ENCODE measurements at places on chromosomes 3 and 15.

DNA sequence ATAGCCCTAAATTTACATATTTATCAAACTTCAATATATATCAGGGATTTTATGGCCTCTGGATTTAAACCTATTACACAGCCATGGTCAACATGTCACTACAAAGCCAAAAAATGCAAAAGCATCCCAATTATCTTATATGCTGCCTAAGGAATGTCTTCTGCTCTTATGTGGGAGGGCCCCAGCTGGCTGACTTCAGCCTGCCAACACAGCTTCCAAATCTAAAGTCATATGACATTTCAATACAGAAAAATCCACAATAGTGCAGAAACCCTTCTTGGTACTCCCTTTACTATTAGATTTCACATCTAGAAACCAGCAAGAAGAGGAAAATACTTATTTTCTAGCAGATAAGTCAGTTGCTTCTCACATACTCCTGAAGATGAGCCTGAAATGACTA lies 6.4 kb downstream of the PFN2 start:
- no peak for DNase-seq

DNA sequence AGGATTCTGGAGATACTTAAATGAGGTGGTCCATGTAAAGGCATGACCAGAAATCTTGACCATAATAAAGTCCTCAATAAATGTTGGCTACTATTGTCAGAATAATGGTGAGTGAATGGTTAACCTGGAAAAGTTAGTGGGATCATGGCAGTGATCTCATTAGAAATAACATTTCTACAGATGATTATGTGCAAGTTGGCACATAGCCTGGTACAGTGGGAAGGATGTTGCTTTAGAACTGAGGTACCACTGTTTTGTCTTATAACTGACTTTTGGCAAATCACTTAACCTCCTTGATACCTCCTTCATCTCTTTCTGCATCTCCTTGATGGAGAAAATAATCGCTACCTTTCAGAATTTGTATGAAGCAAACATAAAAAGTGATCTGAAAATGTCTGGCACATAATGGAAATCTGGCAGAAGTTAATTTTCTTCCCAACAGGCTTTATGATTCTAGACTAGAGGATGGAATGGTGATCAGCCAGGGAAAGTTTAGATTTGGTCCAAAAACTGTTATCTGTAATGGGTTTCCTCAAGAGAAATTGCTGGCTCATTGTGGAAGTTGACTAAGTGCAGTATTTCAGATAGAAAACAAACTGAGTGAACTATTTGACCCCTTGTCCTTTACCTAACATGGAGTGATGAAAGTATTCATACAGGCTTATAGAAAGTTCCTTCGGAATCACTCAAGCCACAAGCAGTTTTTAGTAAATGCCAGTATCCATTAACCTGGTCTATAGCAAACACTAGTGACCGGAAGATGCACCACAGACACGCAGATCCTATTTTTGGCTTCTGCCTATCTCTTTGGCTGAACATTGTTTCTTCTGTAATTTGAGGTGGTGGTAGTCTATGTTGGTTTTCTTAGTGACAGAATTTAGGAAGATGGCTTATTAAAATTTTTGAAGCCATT lies 449.6 kb upstream of the TGFBR2 start:
- DNase-seq, result no peak

DNA sequence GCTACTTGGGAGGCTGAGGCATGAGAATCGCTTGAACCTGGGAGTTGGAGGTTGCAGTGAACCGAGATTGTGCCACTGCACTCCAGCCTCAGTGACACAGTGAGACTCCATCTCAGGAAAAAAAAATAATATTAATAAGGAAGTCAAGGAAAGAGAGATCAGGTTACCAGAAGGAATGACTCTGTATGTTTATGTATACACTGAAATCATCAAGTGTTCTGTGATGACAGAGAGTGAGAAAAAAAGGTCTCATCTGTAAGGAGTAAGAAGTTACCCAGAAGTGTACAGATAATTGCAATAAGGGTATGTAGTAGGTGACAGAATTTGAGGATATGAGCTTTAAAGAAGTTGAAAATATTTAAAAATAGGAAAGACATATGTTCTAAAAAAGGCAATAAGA lies 4.3 kb upstream of the CCDC50 start:
- no peak for DNase-seq

DNA sequence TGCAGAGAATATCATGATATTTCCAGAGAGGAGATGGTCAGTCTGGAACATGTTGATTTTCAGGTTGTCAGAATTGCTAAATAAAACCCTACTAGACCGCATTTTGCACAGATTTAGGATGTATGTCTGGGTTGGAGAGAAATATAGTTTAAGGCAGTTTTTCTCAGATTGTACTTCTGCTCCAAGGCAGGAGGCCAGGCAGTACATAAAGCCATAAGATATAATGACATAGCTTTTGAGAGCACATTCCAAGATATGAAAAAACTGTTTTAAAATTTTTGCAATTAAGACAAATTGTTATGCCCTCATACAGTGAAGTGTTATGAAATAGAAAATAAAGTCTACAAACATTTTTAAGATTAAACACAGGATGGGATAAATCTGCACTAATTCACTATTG lies 301.8 kb upstream of the CBLB start:
- DNase-seq, result no peak

GRCh38 chr3:16174389-16174788 lies at the start of gene GALNT15:
Gene GALNT15 (plus strand): TSS chr3:16174680. CDS start chr3:16175152, 472 bp downstream.
- peak; percentile 90 for DNase-seq

- DNase-seq, result no peak
Measured at GRCh38 chr3:78066287-78066686, 1026.4 kb downstream of the ROBO2 start.

- no peak for DNase-seq
Measured at GRCh38 chr3:151372063-151372820, 12.3 kb downstream of the P2RY12 start.

GRCh38 chr3:163626753-163627152 lies 1451.5 kb downstream of the SI start:
- no peak for DNase-seq

- DNase-seq, result no peak
Measured at GRCh38 chr15:67091071-67091979, 25.9 kb downstream of the SMAD3 start.

DNA sequence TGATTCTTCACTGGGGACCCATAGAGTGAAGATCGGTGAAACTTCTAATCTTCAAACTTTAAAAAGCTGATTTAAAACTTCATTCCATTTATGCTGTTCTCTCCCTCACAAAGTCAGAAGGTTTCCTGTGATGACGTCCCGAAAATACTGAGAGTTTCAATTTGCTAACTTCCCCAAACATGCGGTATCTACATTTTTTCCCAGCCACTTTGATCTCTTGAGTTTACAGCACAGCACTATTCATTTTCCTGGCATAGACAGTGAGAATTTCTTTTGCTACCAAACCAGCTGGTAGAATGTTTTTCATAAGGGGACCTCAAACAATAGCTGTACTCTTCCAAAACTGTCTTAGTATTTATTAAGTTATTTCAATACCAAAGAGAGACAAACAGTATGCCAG lies 156.8 kb downstream of the LSAMP start:
- DNase-seq, result no peak

DNA sequence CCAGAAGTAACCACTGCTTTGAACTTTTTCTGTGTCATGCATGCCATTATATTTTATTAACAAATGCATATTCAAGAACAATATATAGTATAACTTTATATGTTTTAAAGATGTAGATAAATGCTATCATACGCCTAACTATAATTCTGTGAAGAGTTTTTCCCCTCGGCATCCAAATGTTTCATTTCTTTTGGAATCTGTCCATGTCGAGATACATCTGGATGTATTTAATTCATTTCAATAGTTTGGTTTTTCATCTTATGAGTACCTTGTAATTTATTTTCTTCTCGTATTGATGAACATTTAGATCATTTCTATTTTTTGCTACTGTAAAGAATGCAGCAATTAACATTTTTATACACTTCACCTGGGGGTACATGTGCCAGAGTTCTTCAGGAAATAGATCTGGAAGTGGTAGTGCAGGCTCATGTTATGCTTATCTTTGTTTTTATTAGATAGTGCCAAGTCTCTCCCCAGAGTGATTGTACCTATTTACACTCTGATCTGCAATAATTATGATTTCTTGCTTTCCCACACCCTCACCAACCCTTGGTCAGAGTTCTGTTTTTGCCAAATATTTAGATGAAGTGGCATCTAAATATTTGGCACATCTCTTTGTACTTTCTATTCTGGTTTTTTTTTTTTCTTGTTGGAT lies 29.7 kb downstream of the USP13 start:
- no peak for DNase-seq

DNA sequence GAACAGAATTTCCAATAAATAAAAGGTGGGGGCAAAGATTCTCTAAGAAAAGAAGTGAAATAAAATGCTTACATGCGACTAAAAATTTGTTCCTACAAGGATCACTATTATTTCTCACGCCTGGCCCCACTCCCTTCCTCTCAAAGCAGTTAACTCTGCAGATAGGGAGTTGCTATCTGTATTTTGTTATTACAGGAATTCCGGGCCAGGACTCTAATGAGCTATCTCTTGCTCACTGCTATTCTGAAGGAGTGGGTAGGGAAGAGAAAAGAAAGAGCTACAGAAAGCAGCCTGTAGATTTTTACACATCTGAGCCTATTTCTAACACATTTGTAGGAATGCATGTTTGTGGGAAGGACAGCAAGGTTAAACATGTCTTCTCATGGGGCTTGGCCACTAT lies 140.4 kb downstream of the PCCB start:
- DNase-seq, result no peak

DNA sequence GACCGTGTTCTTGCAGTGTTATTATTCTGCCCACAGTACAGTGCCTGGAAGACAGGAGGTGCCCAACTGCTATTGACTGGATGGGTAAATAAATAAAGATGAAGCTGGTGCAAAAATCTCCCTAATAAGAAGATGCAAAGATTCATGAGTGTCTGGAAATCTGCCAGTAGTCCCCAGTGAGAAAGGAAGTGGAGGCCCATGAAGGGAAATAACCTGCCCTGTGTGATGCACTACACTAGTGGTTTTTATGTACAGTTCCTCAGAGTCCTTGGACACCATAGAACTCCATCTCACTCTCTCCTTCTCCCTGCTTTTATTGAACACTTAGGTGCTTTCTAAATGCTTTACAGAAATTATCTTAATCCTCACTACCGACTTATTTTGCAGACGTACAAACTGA lies 8.3 kb upstream of the SUCLG2 start:
- no peak for DNase-seq

- DNase-seq, result no peak
Measured at GRCh38 chr3:67017211-67017610, 19.1 kb downstream of the KBTBD8 start.

DNA sequence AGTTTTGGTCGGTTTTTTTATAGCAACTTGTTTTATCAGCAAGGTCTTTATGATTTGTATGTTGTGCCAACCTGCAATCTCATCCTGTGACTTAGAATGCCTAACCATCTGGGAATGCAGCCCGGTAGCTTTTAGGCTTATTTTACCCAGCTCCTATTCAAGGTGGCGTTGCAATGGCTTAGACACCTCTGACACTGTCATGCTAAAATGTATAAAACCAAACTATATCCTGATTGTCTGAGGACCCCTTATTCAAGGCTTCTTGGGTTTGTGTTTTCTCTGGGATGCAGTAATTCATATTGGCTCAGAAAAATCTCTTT lies 209.0 kb upstream of the ALCAM start:
- no peak for DNase-seq

DNA sequence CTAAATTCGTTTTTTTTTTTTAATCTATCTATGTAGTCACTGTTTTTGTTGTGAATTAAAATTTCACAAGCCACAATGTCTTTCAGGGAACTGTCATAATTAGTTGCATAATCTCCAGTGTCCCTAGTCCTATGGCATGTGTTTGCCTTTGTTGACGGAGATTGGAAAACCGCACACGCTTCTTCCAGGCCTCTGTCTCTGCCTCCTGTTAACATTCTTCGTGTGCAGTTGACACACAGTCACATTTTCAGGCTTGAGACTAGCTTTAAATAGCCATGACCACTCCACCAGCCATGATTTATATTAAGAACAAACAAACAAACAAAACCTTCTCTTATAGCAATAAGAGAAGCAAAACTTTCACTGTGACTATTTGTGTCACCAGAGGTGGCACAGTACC lies 139.8 kb downstream of the DUT start:
- DNase-seq, result no peak

DNA sequence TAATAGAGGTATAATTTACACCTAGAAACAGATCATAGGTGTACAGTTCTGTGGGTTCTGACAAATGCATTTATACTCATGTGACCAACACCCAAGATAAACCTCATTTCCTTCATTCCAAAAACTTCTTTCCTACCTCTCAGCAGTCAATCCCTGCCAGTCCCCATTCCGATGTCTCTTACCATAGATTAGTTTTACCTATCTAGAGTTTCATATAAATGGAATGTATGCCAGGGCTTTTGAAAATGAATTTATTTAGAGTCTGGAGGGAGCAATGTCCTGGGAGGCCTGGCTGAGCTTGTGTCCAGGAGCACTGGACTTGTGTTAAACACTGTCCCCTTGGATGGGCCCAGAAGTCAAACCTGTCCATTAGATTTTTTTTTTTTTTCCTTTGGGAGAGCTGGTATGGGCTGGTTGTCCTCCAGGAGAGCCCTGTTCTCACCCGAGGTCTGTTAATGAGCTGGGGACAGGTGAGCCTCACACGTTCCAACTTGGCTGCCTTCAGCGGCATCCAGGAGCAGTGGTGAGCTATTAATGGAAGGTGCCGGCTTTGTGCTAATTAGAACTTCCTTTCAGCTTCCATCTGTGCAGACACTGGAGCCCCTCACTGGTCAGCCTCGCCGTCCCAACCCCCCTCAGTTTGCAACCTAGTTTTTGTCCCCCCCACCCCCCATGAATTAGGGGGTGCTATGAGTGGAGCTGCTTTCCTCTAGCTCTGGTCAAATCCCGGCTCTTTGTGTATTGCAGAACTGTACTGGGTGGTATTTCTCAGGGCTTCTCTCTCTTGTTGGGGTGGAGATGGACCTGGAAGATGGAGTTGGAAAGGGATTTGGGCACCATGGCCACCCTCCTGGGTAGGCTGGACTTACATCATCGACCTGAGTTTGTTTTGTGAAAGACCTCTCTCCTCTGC lies 40.7 kb upstream of the POLG start:
- DNase-seq, result no peak

DNA sequence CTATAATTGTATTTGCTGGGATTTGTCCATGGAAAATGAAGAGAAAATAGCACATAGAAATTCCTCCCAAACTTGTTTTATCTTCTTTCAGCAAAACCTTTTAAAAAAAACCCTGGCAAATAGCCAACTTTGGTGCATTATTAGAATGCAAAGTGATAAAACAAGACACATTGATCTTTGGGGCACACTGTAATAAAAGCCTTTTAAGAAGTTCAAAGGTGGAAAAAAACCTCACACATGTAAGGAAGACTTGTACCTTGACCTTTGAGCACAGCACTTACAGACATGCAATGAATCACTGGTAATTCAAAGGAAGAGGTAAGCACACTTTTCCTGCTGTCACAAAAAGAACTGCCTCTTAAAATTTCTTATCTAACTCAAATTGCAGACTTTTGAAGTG lies 8.0 kb upstream of the MORC1 start:
- DNase-seq, result no peak

Measured in sciatic nerve (tissue), 2 donors.